Activated T-cell treated with anti-CD3 and anti-CD28 coated beads for 48 hours (primary cell): ENCODE measurements at places on chromosomes 4 and X.

DNA sequence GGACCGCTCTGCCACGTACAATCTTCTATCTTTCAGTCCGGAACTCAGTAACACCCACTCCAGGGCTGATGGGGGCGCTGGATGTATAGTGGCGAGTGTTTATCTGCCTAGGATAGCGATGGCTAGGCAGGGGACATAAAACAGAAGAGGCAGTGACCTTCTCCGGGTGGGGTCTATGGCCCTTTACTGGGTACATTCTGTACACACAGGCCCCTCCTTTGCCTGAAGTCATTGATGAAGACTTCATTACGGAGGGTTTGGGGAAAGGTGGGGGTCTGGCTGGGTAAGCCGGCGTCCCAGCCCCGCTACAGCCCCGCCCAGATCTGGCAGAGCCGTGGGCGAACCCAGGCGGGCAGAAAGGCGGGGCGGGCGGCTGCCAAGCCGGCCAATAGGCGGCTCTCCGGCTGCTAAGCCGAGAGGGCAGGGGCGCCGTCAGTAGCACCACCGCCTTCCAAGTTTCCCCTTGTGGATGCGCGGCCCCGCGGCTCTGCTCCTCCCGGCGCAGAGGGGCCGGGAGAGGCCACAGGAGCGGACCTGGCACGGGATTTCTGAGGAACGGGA lies at the start of gene CHST7:
Gene CHST7, plus strand, starts transcription at position 435 of the 561 bp plus-strand sequence. CDS start 167 bp downstream, outside the sequence.
- DNase-seq: peak; percentile 51

- no peak for DNase-seq
Measured at GRCh38 chr4:155207534-155208257, 740 bp upstream of the NPY2R start.

- no peak for DNase-seq
Measured at GRCh38 chr4:61919561-61919960, 719.4 kb downstream of the ADGRL3 start.

DNA sequence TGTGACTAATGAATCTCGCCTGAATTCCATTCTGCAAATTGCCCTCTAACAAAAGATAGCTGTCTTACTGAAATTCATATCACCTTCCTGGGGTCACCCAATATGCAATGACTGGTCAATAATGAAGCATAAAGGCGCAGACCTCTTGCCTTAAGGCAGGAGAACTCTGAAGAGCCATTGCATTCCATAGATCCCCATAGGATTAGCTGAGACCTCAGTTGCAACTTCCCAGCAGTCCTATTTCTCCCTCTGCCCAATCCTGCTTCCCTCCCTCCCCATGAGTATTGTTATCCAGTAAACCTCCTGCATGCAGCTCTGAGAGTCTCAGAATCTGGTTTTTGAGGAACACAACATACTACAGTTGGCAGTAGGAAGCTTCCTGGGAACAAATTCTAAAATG lies 396.5 kb downstream of the DCAF12L2 start:
- no peak for DNase-seq

DNA sequence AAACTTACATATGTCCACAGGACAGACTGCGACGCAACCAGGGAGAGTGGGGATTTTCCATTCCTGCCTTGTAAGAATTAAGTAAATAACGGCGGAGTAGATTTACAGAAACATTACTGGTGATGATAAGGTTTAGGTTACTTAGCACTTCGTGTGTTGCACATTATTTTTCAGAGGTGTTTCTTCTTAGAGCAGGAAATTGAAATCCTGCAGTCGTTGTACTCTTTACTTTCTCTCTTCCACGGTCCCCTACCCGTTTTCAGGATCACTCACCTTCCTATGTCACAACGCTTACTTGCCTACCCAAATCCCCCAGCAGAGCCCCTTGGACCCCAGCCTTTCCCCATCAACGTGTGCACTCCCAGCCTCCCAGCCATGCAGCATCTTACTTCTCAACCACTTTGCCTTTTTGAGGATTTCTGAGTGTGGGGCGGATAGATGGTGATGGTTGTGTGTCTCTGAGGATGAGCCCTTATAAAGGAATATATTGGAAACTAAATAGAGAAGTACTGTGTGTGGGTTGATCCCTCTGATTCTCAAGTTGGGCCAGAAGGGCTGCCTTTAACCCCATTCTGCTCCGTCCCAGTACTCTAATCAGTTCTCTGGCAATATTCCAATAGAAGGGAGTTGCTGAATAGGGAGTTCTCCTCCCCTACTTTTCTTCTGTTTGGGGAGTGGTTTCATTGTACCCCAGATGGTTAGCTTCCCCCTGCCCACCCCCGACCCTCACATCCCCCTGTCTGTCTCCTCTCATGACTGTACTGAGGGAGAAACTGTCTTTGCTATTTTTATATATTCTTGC lies 1.6 kb downstream of the MID2 start:
- DNase-seq: no peak

DNA sequence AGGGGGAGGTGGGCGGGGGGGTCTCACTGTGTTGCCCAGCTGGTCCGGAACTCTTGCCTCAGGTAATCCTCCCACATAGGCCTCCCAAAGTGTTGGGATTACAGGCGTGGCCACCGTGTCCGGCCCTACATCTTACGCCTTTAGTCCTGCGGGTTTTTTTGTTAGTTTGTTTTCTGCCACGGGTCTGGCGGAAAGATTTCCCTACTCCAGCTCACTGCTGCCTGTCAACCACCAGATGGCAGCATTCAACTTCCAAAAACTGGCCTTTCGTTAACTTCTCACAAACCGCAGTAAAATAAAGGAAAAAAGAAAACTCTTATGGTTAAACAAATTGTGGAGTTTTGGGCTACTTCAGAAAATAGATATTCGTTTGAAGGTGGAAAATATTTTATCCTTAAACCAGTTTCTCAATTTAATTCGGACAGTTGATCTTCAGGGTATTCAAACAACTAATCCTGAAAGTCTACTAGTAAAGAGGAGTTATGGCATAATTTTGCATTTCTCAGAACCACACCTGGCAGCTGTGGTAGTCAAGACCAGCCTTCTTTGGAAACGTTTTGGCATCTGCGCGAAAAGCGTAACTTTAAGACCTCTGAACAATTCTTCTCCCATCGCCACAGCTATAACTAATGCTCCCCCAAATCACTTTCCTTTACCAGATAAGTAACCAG lies 41.1 kb downstream of the LUZP4 start:
- DNase-seq: no peak

- DNase-seq: no peak
Measured at GRCh38 chr4:24777536-24778463, 17.6 kb upstream of the SOD3 start.

DNA sequence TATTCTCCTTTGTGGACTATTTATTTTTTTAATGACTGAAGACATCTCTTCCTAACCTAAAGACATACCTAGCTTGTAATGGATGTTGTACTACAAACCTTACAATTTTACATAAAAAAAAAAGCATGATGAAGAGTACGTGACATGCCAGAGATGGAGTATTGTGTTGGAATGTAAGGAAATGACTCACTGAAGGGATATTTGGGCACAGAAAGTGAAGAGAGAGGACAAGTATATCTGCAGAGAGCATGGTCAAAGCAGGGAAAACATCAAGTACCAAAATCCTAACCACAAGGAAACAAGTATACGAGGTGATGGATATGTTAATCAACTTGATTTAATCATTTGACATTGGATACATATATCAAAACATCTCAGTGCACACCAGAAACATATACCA lies 1051.4 kb upstream of the PRKX start:
- DNase-seq: no peak

DNA sequence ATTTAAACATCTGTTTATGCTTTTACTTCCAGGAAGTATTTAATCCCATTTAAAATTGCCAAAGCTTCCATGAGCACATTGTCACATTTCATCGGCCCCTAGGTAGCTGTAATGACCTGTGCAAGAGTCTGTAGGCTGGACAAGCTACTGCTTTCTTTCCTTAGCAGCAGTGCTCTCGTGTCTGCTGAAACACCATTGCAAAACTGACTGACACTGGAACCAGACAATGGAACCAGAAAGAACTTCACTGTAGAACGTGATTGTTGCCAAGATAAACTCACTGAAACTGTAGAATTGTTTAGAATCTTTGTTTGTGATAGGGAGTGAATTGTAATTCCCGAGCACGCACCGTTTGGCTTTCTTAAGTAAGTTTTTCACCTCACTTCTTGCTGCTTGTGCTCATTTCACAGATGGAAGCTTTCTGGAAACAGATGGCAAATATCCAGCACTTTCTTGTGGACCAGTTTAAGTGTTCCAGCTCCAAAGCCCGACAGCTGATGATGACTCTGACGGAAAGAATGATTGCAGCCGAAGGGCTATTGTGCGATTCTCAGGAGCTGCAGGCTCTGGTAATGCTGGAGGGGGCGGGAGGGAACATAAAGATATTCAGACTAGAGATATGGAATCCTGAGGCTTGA lies 36.9 kb downstream of the EVC start:
- DNase-seq: no peak

DNA sequence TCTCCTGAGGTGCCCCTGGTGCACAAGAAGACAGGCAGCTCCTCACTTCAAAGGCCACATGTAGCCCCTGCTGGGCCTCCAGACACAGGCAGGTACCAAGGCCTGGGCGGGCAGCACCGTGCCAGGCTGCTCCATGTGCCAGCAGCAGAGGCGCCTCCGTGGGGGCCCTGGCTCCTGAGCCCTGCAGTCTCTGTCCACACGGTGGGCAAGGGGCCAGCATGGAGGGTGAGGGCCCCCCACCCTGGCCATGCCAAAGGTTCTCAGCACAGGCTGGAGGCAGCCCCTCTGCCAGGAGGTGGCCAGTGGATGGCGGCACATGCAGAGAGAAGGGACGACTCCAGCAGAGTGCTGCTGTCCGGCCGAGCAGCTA lies 72.6 kb downstream of the FAM53A start:
- DNase-seq: no peak

DNA sequence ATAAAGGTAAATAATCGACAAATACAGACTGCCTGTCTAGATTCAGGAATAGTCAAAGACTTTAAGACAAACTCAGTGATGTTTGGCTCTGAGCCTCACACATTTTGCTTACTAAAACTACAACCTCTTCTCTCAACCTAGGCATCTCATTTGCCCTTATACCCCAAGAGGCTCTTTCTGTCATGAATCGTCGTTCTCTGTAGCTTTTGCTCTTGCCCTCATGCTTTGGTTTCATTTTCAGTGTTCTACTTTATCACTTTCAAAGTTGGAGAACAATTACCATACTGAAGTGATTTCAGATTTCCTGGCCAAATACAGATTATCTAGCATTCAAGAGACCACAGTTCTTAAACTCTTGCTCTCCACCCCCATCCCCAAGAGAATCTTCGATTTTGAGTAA lies 114.1 kb upstream of the RAP2C start:
- DNase-seq: no peak

GRCh38 chrX:97841544-97842179 lies 958.0 kb downstream of the RPA4 start:
- DNase-seq: no peak

DNA sequence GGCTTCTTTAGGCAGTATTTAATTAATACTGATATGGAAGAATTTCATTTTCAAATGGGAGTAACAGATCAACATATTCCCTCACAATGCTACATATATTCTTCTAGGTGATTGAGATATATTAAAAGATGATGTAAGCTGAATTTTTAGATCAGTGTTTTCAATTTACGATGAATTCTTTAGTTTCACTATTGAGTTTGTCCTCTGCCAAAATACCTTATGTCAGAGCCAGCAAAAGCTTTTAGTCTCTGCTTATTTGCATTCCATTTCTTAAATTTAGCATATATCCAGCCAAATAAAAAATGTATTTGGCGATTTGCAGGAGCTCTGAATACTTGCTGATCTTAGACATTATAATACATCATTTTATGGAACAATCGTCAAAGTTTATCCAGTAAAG lies 144.3 kb downstream of the MOSPD2 start:
- no peak for DNase-seq

GRCh38 chr4:58983887-58984286 lies 1873.7 kb upstream of the IGFBP7 start:
- DNase-seq: no peak

DNA sequence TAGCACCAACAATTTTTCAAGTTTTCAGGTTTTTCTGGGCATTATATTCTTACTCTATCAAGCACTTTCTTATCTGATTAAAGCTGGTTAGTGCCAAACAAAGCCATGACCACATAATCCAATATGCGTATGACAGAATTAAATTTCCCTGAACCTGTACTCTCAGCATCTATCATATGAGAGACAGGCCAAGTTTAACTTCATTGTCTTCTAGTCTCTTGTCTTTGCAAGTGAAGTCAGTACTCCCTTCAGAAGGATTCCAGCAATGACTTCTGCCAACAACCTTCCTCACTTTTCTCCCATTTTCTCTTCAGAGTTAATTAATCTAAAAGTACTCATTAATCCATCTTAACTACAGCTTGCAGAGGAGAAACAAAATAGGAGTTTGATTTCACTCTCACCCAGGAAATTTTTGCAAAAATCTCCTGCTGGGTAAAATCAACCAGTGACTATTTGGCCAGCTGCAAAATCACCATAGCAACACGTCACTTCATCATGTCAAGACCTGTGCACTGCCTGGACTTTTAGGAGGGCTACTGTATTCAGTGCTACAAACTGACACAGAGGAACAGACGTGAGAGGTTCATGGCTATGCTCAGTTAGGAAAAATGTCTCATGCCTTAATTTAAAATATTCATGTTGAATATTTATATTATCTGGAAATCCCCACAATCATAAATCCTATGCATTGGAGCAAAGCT lies 208.4 kb downstream of the ANTXR2 start:
- no peak for DNase-seq
